ENCODE measurements at places on chromosomes 1 and 21.

- DNase-seq, result no peak
Measured at GRCh38 chr1:14677292-14677971, 78.9 kb downstream of the KAZN start.

DNA sequence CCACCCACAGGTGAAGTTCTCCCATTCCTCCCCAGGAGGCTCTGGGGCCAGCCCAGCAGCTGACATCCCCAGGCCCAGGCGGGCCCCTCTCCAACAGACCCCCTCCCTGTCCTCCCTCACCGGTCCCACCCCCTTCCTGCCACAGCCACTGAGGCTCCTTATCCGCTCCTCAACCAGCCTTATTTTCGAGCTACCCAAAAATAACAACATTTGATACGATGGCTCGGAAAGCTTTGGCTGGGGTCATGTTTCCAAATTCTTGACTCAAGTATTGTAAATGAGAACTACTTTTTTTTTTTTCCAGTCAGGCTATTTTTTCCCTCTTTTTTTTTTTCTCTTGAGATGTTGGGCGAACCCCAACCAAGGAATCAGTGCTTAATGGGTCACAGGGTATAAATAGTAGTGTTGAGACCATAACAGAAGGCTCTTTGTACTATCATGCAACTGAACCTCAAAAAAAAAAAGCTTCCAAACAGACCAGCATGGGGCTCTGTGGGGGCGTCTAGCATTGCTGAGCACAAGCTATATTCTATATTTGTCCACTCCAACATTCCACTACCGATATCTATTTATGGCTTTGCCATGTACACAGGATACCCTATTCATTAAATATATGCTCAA is 27.2 kb downstream of the IRF2BP2 start:
- no peak for DNase-seq

DNA sequence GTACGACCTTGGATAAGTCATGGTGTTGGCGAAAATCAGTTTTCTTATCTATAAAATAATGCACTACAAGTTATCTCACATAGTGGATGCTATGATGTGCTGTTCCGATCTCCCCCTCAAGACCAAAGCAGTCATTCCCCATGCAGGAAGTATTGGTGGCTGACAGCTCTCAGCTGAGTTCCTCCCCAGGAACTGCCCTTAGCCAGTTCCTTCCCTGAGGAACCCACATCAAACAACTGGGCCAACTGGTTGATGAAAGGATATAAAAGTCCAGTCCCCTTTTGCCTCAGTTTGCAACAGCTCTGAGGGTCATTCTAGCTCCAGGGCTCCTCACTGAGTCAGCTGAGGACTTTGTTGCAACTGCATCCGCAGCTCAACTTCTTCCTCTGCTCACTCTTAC is 16.1 kb upstream of the SLAMF1 start:
- no peak for DNase-seq

GRCh38 chr1:63902844-63903589 is 129.2 kb downstream of the ROR1 start:
- DNase-seq, result peak; percentile 75

- DNase-seq, result no peak
Measured at GRCh38 chr1:208103597-208104513, 140.3 kb downstream of the PLXNA2 start.

- DNase-seq, result no peak
Measured at GRCh38 chr1:6912518-6912917, 127.3 kb downstream of the CAMTA1 start.

DNA sequence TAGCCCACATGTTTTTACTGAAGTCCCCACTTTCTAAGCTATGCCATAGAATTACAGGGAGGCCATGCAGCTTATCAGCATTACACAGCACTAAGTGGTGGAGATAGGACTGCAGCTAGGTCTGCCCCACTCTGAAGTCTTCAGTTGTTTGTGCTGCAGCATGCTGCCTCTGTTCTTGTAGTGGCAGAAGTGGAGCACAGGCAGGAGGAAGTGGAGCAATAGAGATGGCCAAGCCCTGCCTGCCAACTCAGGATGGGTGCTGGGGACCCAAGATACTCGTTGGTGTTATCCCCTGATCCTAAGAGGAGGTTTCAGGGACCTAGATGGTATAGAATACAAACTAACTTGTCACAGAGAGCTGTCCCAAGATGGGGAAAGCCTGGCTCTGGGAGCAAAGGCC is 12.9 kb downstream of the MRPL37 start:
- DNase-seq, result no peak

- no peak for DNase-seq
Measured at GRCh38 chr1:68378296-68379084, 71.3 kb downstream of the RPE65 start.

All from tibial artery (tissue), 4 donors.